Central memory CD4-positive, alpha-beta T cell (primary cell): ENCODE measurements at places on chromosomes 12 and 14.

- no peak for DNase-seq
Measured at GRCh38 chr12:101854747-101855146, 22.6 kb upstream of the DRAM1 start.

DNA sequence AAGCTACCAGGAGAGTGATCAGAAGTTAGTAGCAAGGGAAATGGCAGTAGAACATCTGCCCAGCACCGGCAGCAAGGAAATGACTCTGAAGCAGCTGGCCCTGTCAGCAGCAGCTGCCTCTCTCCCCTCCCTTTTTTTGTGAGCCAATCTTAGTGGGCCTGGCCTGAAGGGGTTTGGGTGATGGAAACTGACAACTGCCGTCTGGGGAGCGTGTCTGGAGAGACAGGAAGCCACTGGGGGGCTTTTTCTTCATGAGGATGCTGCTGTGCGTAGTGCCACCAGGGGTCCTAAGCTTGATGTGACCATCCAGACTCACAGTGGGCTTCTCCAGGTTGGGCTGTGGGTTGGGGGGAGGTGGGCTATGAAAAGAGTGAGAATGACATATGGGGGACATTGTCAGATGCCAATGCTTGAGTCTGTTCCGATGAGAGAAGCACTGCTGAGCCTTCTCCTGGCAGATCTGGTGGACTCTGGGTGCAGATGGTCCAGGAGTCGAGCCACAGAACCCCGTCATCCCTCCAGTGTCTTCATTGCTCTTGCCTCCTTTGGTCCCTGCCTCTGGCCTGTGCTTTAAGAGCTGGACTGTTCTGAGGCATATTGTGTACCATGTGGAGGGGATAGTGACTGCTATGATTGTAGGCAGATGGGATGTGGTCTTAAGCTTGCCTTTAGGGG, 87.6 kb upstream of the HIF1A start:
- DNase-seq: no peak

DNA sequence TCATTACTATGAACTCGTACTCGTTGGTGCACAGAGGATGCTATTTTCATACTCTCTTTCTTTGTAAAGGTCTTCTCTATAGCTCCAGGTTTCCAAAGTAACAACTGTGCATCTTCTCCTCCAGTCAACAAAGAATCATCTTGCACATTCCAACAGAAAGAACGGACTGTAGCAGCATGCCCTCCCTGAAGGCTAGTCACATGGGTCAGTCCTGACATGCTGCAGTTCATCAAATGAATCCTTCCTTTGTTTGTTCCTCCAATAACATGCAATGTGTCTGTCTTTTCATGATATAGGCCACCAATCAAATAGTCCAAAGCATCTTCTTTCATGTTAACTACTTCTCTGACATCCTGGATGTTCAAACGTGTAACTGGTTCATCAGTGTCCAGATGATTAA, 42.9 kb downstream of the WDR89 start:
- no peak for DNase-seq

GRCh38 chr12:58026897-58027891, 85.8 kb downstream of the ATP23 start:
- no peak for DNase-seq

- no peak for DNase-seq
Measured at GRCh38 chr12:131850856-131851559, 22.8 kb downstream of the MMP17 start.

- DNase-seq: no peak
Measured at GRCh38 chr14:59282378-59282765, 93.9 kb downstream of the DAAM1 start.

GRCh38 chr12:124379938-124380754, 85.3 kb downstream of the RFLNA start:
- DNase-seq: no peak

GRCh38 chr12:47267571-47267970, 187.8 kb upstream of the AMIGO2 start:
- no peak for DNase-seq

GRCh38 chr12:109540526-109541412, 32.5 kb downstream of the MMAB start:
- DNase-seq: no peak

DNA sequence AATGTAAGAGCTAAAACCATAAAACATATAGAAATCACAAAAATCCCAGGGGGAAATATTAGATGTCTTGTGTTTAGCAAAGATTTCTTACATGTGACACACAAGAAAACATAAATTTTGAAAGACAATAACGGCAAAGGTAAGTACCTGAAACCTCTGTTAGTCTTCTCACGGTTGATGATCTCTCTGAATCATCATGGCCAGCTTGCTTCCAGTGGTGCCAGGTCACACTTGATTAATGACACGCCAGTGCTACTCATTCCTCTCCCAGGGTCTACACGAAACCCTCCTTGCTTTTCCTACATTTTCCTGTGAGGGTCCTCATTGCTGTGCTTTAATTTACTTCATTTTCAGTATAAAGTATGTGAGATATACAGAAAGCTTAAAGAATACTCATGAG, 114.4 kb upstream of the PARP11 start:
- no peak for DNase-seq

DNA sequence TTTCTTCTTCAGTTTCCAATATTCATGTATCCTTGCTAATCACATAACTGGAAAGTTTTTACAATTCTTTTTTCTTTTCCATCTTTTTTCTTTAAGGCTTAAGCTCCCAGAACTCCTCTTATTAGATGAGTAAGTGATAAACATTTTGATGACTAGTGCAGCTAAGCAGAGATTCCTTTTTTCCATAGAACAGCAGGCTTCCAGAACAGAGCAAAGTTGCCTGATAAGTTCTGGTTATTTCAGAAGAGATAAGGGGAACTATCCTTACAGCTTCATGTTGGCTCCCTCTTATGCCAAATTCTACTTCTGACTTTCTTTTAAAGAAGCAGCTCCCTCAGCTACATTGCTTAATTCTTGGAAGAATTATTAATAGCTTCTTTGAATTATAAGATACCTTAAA, 194.7 kb upstream of the FAR2 start:
- no peak for DNase-seq

GRCh38 chr14:48723841-48724495, 862.2 kb downstream of the RPS29 start:
- DNase-seq: no peak

DNA sequence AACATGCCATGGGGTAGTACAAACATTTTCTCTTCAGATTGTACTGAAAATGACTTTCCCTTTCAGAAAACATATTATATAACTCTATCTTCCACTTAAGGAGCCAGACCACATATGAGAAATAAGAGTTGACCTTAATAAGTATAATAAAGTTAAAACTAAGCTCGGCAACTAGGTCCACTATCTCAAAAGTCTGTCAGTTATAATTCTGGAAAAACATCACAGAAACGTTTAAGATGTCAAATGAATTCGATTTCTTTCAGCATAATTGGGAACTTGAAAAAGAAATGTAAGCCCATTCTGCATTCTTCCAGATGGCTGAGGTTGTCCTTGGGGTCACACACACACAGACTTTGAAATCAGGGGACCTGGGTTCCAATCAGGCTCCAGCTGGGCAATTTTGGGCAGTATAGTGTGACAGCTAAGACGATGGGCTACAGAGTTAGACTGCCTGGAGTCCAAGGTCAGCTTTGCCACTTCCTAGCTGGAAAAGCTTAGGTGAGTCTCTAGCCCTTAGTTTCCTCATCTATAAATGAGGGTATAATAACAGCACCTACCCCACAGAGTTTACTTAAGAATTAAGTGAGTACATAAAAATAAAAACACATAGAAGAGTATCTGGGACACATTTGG, 75.6 kb downstream of the PPP2R5E start:
- DNase-seq: no peak

DNA sequence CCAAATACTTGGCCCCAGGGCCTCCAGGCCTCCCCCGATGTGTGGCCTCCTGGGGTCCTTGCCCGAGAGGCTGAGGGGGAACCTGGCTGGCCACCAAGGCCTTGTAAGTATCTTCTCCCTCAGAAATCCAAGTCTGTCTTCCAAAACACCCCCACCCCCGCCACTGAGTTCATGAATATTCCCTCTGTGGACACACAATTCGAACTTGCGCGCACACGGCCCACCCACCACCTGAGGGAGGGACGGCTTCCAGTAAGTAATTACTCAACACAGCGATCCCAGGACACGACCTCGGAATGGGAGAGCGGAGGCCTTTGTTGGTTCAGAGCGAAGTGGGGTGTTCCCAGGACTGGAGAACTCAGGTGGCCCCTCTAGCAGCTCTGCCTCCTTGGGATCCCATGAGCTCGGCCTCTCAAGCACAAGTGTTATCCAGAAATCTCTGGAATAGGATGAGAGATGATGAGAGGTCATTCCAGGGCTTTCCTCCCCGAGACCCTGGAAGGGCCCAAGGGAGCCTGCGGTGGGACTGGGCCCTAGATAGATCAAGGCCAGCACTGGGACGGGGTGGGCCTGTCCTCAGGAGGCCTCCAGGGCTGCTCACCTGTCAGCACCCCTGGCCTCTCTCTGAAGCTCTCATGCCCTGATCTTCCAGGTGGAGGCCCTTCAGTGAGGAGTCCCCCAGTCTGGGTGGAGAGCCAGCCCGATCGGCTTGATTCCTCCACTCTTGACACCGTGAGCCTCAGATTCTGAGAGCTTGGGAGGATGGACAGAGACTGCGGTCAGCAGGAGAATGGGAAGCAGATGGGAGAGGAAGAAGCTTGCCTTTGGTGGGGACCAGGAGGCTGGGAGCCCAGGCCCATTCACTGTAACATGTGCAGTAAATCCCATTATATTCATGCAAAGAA, 219.0 kb upstream of the RTL1 start:
- DNase-seq: no peak

DNA sequence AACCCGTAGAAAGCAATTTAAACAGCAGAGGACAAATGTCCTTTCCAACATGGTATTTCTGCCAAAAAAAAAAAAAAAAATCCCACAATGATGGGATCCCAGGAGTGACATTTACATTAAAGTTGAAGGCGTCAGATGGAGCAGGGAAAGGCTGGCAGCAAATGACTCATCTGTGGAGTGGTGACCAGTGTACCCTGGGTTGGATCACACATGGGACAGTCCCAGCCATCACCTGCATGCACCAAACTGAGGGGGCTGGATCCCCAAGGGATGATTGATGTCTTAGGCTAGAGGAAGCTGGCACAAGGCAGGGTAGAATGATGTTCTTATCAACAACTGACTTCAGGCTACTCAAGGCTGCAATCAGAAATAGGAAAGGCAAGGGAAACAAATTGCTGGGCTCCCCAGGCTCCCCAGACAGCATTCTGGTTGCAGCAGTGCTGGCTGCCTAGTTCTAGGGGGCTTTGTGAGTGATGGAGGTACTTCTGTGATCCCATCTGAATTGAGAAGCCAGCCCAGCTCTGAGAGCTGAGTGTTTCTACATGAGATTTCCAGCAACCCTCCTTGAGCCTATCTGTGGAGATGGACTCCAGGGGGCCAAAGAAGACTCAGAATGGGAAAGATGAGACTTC, 117.9 kb downstream of the DPF3 start:
- DNase-seq: no peak

DNA sequence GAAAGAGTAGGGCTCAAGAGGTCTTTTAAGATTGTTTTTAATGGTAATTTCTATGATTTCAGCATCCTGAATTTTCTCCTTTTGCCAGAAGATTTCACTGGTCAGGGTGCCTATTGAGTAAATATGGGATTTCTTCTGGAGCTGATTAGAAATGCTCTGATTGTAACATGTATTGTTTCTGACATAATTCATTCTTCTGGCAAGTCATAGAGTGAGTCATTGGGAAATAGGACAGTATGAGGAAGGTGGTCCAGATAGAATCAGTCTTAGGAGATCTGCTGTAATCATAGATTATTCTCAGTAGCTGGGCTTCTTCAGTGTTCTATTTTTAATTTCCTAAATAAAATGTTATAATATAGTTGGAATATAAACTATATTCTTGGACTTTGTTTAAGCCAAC, 182.0 kb upstream of the NAV3 start:
- DNase-seq: no peak

- no peak for DNase-seq
Measured at GRCh38 chr14:102667703-102668102, 75.3 kb downstream of the RCOR1 start.

GRCh38 chr12:49345051-49345824, 1.4 kb upstream of the DNAJC22 start:
- no peak for DNase-seq
